ENCODE measurements at places on chromosomes 2 and 18.

GRCh38 chr18:36358141-36358540 is 60.6 kb downstream of the FHOD3 start:
- no peak for DNase-seq

GRCh38 chr2:72147303-72147971 is at the start of gene CYP26B1:
CYP26B1 (minus strand) TSS chr2:72147862; CDS start chr2:72147834, 28 bp downstream.
- no peak for DNase-seq

DNA sequence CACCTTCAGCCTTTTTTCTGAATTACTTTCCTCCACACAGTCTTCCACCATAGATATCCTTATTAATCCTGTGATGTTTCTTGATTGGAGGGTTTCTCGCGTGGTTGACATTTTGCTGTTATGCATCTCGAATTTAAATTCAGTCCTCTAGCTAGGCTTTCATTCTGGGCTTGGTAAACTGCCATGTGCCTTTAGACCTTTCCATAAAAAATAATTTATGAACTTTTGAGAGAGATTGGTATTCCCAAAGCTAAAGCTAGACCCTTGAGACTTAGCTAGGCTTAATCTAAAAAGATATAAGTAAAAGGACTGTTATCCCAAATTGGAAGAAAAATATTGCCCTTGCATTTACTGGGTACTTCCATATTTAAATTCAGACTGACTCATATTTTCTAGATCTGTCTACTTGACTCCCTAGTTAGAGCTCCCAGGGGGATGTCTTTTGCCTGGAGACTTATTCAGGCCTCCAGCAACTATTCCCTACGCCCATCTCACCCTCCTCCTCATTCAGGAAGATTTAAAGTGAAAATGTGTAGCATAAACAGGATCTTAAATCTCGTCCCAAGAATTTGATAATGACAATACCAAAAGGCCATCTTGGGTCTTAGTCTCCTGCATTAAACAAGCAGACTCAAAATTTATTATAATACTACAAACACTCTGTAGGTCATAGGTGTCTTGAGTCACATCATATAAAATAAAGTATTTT is 60.3 kb downstream of the KIAA2012 start:
- DNase-seq, result no peak

GRCh38 chr2:229712136-229712535 is 2.2 kb downstream of the DNER start:
- no peak for DNase-seq

DNA sequence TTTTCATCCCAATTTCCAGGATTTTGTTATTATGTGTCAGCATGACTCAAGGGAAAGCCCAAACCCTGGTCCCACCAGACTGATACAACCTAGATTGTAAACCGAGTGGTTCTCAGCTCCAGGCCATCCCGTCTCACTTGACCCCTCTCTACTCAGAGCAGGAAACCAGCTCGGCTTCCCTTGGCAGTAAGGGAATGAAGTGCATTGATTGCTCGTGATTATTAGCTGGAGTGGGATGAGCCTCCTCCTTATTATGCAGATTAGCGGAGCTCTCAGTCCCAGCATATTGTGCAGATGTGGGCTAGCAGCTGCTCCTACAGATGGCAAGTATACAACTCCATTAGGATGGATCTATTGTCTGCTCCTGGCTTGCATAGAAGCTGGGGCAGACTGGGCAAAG is 167.6 kb downstream of the LNPK start:
- no peak for DNase-seq

- DNase-seq, result no peak
Observed at GRCh38 chr2:10331702-10332401, 29.1 kb downstream of the HPCAL1 start.

GRCh38 chr2:28322981-28323396 is 69.7 kb upstream of the FOSL2 start:
- peak; percentile 73 for DNase-seq

DNA sequence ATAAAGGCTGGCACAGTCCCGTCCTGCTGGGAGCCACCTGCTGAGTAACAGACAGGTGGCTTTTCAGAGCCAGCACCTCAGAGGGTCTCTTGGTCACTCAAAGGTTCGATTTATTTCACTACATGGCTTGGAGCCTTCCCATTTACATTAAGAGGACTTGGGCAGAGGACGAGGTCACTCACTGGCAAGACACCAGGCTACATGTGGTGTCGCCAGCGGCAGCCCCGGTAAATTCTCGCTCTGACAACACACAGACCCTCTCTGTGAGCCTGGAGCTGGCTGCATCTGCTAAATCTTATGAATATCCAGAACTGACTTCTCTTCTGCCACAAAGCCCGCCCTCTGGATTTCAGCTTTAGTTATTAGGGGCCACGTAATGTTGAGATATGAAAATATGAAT is 254.7 kb downstream of the VAPA start:
- DNase-seq, result no peak

GRCh38 chr18:39346916-39347315 is 1781.3 kb upstream of the CELF4 start:
- no peak for DNase-seq
